Suprapubic skin (tissue), 4 donors: ENCODE measurements at places on chromosomes 7 and 10. TPM values are rescaled to one million over a fixed set of nuclear protein-coding genes. Genes with fewer than 3 reads are reported as not detected.

GRCh38 chr7:145845345-145845744 lies 271.3 kb upstream of the CNTNAP2 start:
- no peak for DNase-seq

DNA sequence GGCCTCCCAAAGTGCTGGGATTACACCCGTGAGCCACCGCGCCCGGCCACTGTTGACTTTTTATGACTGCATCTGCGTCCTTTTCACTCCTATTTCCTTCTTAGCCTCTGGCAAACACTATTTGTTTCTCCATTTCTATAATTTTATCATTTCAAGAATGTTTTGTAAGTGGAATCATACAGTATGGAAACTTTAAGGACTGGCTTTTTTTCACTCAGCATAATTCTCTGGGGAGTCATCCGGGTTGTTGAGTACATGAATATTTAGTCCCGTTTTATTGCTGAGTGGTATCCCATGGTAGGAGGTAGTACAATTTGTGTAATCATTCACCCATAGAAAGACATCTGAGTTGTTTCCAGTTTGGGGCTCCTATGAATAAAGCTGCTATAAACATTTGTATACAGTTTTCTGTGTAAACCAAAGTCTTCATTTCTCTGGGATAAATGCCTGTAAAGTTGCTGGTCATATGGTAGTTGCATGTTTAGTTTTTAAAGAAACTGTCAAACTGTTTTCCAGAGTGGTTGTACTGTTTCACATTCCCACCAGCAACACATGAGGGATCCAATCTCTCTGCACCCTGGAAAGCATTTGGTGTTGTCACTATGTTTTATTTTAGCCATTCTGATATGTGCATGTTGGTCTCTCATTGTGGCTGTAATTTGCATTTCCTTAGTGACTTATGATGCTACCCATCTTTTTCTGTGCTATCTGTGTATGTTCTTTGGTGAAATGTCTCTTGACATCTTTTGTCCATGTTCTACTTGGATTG lies 139.6 kb upstream of the EEPD1 start:
- no peak for DNase-seq

CYP26C1 gene
- not detected for total RNA-seq

- DNase-seq = no peak
These were observed 33.5 kb upstream of the SFRP5 start for GRCh38 chr10:97805096-97805884.

DNA sequence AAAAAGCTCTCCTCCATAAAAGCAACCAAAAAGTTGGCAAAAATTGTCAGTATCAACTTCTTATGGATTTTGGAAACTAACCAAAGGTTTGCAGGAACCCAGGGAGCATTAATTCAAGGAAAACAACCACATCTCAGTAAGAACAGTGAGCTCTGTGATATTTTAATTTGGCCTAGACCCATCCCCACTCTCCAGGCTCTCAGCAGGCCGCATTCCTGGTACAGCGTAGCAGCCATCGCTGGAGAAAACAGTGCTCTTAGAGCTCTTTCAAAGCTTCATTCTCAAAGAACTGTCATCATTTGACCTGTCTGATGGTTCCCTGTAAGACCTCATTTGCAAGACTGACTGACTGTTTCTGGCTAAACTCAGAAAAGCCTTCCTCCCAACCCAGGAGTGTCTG lies 81.9 kb downstream of the NUDCD3 start:
- no peak for DNase-seq

DNA sequence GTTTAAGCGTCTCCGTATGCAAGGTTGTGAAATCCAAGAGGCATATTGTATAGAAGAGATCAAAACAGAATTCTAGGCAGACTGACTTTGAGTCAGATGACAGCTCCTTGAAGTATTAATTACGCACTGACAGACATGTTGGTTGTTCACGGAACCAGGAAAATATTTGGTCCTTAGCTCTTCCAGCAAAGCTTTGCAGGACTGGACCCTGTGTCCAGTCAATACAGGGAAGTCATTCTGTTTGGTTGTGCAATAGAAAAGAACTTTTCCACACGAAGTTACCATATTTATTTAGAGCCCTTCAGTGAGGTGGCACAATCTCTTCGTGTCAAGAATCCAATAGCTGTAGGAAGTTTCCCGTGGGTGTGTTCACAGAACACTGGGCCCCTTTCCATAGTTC lies 205.3 kb downstream of the ARHGAP21 start:
- DNase-seq = no peak

SCD gene
- 53.1 TPM for total RNA-seq

DNA sequence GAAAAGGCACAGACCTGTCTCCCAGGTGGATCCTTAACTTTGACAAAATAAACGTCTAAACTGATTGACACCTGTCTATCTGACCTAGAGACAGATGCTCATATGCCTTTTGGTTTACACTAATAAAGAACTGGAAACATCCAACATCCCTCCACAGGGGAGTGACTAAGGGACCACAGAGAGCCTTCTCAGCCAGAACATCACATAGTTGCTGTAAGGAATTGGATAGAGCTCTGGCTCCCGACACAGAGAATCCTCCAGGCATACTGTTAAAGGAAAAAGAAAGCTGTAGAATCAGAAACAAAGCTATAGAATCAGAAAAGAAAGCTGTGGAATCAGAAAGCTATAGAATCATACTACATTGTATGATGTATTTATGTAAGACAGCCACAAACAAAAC lies 258.8 kb downstream of the STK31 start:
- DNase-seq = no peak

GRCh38 chr7:96723622-96724021 lies 14.0 kb upstream of the SEM1 start:
- DNase-seq = no peak

EXOC4 gene
- 93.9 TPM for total RNA-seq

- DNase-seq = no peak
These were observed 402.8 kb downstream of the CDC14C start for GRCh38 chr7:49327155-49327554.

DNA sequence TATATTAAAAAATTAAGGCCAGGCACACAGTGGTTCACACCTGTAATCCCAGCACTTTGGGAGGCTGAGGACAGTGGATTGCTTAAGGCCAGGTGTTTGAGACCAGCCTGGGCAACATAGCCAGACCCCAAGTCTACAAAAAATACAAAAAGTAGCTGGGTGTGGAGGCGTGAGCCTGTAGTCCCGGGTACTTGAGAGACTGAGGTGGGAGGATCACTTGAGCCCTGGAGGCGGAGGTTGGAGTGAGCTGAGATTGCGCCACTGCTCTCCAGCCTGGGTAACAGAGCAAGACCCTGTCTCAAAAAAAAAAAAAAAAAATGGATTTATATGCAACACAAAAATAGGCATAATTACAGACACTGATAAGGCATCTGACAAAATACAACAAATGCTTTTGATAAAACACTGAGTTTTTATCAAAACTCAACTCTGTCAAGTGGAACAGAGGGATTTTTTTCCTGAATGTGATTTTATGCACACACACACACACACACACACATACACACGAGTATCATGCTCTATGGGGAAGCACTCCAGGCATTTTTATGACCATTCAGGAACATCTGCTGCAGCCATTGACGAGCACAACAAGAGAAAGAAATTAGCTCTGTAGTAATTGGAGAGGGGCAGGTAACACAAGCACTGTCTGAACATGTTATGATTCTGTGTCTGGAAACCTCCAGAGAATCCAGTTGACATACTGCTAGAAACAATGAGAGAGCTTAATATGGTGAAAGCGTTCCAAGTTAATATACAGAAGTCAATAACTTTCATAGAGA lies 193.1 kb downstream of the WDR37 start:
- DNase-seq = no peak

GRCh38 chr7:47573758-47574481 lies 8.0 kb downstream of the TNS3 start:
- DNase-seq = no peak

GRCh38 chr7:1886361-1887064 lies 216.4 kb downstream of the ELFN1 start:
- no peak for DNase-seq

PHYHIPL gene
- total RNA-seq = 0.25 TPM

- no peak for DNase-seq
These were observed 1231.6 kb downstream of the SORCS3 start for GRCh38 chr10:105872665-105873064.

GSTO2 gene
- total RNA-seq = 19.0 TPM

VSTM4 gene
- 4.4 TPM for total RNA-seq

DLX5 gene
- 35.4 TPM for total RNA-seq

DNA sequence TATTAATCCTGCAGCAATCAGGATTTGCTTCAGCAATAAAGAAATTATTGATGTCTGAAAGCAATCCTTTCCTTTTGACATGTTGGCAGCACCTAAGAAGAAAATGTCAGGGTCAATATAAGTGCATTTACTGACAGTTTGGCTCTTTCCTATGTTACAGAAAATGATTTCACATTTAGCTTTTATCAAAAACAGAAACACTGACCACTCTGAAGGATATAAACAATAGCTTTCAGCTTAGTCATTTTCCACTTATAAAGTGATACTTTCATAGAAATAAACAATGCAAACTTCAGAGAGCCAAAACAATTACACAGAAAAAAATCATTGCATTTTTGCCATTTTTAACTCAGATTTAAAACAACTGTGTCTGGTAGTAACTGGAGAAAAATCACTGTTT lies 325.6 kb upstream of the KAT6B start:
- DNase-seq = no peak

GRCh38 chr7:100465702-100466311 lies 1.7 kb upstream of the SPACDR start:
- DNase-seq = no peak

DNA sequence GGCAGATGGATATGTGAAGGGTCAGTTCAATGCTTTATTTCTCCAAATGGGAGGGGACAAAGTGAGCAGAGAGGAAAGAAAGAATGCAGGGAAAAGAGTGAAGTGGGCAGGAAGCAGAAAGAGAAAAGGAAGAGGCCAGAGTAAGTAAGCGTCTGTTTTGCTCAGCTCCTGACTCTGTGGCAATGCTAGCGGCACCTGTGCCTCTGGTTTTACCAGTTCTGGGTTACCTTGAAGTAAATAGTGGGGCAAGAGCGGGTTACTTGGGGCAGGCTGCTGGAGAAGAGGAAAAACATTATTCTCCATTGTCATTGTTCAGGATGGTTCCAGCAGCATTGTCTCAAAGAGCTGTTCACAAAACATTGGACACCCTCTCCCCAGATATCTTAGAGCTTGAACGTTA lies 1.9 kb downstream of the TAS2R40 start:
- no peak for DNase-seq

- no peak for DNase-seq
These were observed 10.0 kb downstream of the KLF6 start for GRCh38 chr10:3774814-3775695.

DNA sequence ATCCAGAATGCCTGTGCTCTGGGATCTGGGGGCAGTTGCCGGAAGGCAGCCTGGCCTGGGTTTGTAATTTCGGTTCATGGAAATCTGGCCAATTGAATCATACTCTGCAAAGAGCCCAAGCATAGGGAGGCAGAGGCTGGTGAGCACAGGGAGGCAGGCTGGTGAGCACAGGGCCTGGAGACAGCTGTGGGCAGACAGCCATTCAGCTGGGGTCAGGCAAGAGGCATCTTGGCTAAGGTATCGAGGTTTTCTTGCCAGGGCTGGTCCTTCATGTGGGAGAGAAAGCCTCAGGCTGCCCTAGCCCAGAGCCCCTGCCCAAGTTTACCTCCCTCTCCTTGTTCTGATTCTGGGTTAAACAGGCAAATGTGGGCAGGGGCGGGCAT lies 63.7 kb upstream of the BAIAP2L1 start:
- no peak for DNase-seq

GRCh38 chr10:116029826-116030225 lies 243.2 kb downstream of the GFRA1 start:
- DNase-seq = no peak
